ENCODE measurements at places on chromosomes 11 and 22. TPM values are rescaled to one million over a fixed set of nuclear protein-coding genes. Genes with fewer than 3 reads are reported as not detected.

The PANX3 gene
- polyA plus RNA-seq: not detected

The GAL gene
- polyA plus RNA-seq: 3.1 TPM

The CNGA4 gene
- polyA plus RNA-seq: 0.03 TPM

The OR2AG2 gene
- 0.02 TPM for polyA plus RNA-seq
